ENCODE measurements at places on chromosomes 3 and 15.

DNA sequence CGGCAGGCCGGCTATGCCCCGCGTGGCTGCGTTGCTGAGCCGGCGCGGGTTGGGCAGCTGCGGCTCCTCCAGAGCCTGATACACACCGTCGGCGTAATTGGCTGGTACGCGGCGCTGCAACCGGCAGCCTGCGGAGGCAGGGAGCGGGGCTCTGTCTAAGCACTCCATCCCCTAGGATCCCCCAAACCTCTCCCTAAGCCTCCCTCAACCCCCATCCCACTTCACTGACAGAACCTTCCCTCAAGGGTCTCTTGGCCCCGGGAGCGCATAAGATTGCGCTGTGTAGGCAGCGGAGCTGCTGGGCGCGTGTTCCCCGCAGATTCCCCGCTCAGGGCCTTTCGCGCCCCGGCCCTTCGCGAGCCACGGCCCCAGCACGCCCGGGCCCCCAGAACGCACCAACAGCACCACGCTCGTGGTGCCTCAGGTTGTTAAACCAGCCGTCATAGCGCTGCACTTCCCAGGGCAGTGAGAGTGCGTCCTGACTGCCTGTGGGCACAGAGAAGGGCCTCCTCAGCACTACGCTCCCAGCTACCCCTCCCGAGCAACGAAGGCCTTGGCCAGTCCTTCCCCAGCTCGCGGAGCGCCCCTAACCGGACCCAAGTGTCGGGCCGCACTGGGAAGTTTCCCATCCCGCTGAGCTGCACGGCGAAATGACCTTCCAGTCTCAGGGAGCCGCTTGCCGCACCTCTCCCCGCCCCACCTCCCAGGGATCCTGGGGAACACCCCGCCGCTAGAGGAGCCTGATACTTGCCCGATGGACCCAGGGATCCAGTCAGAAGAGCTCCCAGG, 1.2 kb downstream of the DUOX2 start:
- no peak for DNase-seq

GRCh38 chr3:38031022-38031994, 1.9 kb upstream of the PLCD1 start:
- DNase-seq = no peak

DNA sequence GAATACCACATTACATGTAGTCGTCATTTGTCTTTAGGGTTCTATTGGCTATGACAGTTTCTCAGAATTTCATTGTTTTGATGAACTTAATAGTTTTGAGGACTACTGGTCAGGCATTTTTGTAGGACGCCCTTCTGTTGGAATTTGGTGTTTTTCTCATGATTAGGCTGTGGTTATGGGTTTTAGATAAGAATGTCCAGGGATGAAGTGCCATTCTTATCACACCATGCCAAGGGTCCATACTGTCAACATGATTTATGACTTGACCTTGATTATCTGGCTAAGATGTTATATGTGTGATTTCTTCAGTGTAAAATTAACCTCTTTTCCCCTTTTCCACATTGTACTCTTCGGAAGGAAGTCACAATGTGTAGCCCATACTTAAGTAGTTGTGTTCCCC, 135.3 kb downstream of the DIPK2A start:
- DNase-seq = no peak

- DNase-seq = no peak
These were observed 61.0 kb downstream of the BOC start for GRCh38 chr3:113272385-113272779.

GRCh38 chr15:62844564-62845240, 197.8 kb upstream of the TPM1 start:
- no peak for DNase-seq
